ENCODE measurements at places on chromosomes 4 and X.

- no peak for DNase-seq
Observed at GRCh38 chrX:107507093-107507743, 57.8 kb downstream of the FRMPD3 start.

- no peak for DNase-seq
Observed at GRCh38 chrX:38661561-38661960, 100.2 kb downstream of the TSPAN7 start.

DNA sequence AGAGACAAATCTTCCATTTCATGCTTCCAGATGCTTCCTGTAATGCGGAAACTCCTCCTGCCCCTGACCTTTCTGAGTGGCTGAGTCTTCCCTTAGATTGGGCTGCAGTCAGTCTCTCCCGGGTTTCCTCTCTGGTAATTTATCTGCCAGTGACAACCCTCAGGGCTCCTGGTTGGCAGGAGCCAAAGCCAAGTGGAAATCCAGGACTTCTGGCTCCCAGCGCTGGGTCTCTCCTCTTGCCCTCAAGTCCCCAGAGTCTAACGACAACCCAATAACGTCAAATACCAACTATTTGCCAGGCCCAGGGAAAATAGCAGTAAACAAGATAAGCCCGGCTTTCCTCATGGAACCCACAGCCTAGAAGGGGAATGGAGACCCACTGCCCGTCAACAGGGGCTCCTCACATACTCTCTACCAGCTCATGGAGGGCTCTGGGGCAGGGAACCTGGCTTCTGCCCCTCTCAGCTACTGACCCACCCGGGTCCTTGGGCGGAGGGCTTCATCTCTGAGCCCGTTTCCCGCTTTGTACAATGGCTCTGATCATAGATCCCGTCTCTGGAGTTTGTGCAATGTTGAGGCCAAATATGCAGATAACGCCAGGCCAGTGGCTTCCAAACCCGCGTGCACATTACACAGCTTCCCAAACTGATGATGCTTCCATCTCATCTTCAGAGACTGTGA, 1.1 kb upstream of the TBC1D14 start:
- DNase-seq, result no peak

- no peak for DNase-seq
Observed at GRCh38 chr4:153318696-153319320, 25.7 kb upstream of the MND1 start.

DNA sequence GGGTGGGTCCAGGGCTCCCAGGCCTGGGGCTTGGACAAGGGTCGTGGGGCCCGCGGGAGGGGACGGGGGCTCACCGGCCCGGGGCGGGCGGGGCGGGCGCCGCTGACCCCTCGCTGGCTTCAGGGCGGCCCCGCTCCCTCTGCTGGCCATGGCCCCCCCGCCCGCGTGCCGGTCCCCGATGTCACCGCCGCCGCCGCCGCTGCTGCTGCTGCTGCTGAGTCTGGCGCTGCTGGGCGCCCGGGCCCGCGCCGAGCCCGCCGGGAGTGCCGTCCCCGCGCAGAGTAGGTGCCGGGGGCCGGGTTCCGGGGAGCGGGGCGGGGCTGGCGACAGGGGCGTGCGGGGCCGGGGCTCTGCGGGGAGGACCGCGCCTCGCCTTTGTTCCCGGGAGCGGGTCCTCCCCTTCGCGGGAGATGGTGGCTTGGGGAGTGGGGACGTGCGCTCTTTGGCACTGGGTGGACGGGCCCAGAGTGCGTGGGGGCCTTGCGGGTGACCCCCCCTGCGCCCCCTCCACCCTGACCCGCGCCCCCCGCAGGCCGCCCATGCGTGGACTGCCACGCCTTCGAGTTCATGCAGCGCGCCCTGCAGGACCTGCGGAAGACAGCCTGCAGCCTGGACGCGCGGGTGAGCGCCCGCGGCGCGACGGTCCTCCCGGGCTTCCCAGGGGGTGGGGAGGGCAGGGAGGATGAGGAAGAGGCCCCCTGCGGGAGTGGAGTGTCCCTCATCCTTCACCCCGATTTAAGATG, 16.8 kb upstream of the NAT8L start:
- DNase-seq, result no peak

All from DMS79 (cell line).